ENCODE measurements at places on chromosomes 5 and 9. TPM values are rescaled to one million over a fixed set of nuclear protein-coding genes. Genes with fewer than 3 reads are reported as not detected.

DNA sequence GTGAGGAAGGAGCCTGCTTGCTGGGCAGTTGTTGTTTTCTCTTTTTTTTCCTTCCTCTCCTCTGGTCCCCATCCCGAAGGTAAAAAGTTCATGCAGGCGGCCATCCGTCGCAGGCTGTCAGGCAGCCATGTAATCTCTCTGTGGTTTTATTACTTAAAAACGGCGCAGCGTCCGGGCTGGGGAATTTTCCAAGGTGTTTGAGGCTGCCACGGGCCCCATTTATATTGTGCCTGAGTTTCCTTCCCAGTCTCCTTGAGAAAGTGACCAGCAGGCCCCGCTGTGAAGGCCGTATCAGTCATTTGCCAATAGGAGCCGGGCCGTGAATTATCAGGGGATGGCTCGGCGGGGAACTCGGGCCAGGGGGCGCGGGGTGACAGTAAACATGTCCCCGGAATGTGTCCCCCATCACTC lies 289.7 kb downstream of the PBX3 start:
- DNase-seq, result no peak

- DNase-seq, result no peak
Observed at GRCh38 chr9:113475992-113476391, 12.5 kb downstream of the RGS3 start.

The MPDZ gene
- not detected for total RNA-seq

The CDC20B gene
- not detected for total RNA-seq

- no peak for DNase-seq
Observed at GRCh38 chr5:6717247-6717646, 4.0 kb downstream of the TENT4A start.

The SPINK4 gene
- not detected for total RNA-seq

GRCh38 chr5:163379298-163380155 lies 57.9 kb upstream of the CCNG1 start:
- no peak for DNase-seq

The SPACA9 gene
- total RNA-seq, result 2.7 TPM

GRCh38 chr5:119954106-119954505 lies 324.7 kb downstream of the FAM170A start:
- no peak for DNase-seq

DNA sequence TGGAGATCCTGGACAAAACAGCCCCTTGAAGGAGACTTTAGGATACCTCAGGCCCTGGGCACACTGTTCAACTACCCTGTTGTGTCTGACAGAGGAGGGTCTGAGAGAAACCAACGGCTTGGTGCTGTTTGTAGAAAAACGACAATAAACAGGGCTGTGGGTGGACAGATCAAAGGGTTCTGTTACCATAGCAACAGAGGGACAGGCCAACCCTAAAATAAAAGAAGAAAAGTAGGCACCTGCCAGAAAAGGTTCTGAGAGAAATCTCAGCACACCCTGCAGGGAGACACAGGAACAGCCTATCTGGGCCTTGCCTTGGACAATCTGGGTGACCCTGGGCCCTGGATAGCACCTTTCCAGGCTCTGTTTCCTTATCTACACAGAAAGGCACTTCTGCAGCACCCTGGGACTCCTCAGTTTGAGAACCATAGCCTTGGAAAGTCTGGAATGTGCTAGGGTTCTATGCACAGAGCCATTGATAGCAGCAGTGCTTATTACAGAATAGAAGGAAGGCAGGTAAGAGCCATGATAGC lies 104.8 kb upstream of the TBC1D2 start:
- no peak for DNase-seq

DNA sequence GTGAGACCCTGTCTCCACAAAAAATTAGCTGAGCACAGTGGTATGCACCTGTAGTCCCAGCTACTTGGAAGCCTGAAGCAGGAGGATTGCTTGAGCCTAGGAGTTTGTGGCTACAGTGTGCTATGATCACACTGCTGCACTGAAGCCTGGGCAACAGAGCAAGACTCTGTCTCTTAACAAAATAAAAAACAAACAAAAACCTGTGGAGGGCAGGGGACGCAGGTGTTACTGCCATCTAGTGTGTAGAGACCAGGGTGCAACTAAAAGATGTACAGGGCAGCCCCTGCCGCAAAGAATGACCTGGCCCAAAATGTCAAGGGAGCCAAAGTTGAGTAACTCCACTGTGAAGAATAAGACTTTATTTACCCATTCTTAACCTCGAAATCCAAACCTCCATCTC lies 27.1 kb downstream of the ASPN start:
- peak; percentile 19 for DNase-seq

- DNase-seq, result peak; percentile 18
Observed at GRCh38 chr5:116573702-116574366, 789 bp downstream of the SEMA6A start.

- no peak for DNase-seq
Observed at GRCh38 chr9:38284588-38285051, 107.9 kb upstream of the ALDH1B1 start.

DNA sequence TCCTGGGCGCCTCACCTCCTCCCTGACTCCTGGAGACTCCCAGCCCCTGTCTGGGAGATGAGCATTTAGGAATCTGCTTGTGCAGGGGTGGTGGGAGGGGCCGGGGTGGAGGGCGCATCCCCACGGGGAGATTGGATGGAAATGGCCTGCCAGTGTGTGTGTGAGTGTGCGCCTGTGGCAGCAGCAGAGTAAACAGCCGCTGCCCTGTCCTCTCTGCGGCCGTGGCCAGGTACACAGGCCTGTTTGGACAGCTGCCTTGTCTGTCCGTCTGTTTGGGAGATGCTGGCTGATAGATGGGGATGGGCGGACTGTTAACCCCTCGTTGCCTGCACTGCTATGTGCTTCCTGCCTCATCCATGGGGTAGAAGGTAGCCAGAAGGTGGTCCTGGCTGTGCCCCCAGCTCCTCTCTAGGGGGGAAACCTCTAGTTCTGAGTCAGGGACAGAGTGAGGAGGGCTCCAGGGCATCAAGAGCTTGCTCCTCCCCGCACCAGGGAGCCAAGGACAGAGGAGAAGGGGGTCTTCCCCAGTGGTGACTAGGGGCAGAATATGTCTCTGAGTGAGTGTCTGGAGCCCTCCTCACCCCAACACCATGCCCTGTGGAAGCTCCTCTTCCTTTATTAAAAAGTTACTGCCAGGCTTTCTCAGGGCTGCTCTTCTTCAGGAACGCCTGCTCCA lies 60.1 kb downstream of the LMX1B start:
- no peak for DNase-seq

The OTP gene
- not detected for total RNA-seq

The OGN gene
- total RNA-seq, result not detected

- DNase-seq, result peak; percentile 24
Observed at GRCh38 chr9:37371565-37372464, 50.7 kb upstream of the GRHPR start.

The TAS2R1 gene
- not detected for total RNA-seq

DNA sequence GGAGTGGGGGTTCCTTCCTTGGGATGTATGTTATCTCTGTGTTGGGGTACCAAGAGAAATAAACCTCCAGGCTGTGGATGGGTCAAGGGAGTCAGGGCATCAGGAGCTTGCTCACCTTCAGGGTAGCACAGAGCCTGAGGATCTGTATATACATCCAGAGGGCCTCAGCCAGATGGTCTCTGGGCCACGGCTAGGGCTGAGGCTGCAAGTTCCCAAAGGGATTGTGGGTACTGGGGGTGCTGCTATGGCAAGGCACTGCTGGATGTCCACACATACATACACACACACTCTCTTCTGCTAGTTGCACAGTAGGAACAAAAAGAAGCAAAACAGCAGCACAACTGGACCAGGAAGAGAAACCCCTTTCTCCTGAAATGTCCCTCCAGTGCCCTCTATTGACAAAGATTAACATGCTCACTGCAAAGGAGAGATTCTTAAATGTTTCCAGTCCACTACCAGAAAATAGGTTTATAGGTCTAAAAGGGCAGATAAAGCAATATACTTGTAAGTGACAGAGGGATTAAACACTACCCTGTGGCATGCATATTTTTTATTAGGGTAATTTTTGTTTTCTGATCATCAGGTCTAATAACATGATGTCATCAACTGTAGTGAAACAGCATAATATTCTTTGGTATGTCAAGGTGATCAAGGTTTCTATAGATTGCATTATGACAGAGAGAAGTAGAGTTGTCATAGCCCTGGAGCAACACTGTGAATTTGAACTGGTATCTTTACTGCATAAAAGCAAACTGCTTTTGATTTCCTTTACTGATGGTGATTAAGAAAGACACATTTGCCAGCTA lies 56.3 kb upstream of the KCNN2 start:
- DNase-seq, result no peak

The WDR31 gene
- total RNA-seq, result 1.7 TPM

- no peak for DNase-seq
Observed at GRCh38 chr9:127172066-127172707, 49.8 kb upstream of the ANGPTL2 start.

DNA sequence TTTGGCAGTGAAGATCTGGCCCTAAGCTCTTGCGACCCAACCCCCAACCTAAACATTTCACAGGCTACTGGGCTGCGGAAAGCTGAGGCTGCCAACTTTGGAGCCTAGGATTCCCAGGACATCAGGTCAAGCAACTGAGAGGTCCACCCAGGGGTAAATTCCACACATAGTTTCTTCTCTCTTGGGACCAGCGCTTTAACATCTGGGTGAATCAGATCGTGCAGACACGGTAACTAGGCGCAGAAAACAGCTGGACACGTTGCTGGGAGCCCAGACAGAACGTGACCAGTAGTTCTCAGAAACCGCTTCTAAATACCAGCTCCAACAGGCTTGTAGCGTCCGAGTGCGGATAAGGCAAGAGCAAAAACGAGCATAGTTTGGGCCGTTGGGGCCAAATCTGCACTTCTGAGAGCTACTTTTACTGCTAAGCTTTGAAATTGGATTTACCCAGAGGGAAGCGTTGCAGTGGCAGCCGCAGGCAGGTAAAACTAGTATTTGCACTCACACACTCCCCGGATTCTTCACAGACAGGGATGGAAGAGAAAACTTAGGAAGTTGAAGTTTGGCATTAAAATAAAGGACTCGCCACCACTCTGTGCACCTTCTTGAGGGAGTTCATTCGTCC lies 11.8 kb downstream of the ITGA1 start:
- peak; percentile 51 for DNase-seq

DNA sequence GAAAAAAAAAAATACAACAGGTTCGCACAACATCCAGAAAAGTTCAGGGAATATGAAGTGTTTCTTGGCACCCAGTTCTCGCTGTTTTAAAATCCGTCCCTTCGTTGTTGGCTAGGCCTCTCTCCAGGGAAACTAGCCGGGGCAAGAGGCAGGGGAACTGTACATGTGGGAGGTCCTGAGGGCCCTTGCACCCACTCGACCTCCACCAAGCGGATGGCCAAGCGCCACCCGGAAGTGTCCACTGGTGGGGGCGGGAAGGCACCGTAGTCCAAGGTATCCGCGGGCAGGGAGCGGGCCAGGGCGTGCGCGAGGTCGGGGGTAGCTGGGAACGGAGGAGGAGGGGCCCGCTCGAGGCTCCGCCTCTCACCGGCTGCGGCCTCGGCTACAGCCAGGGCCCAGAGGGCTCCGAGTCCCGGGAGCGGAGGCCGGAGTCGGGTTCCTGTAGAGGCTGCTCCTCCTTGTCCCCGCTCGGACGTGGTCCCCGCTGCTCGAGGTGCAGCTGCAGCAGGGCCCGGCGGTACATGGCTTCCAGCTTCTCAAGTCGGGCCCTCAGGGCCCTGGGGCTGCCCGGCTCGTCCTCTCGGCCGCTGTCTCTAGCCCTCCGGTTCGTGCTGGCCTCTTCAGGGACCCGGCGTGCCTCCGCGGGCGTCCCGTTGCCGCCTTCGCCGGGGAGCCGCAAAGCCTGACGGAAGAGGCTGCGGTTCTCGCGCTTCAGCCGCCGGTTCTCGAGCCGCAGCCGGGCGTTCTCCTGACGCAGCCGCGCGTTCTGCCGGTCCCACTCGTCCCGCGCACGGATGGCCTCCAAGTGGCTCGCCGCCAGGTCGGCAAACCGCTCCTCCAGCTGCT lies 720 bp downstream of the TUSC1 start:
- DNase-seq, result peak; percentile 43

- DNase-seq, result no peak
Observed at GRCh38 chr5:22319798-22320197, 533.3 kb downstream of the CDH12 start.

DNA sequence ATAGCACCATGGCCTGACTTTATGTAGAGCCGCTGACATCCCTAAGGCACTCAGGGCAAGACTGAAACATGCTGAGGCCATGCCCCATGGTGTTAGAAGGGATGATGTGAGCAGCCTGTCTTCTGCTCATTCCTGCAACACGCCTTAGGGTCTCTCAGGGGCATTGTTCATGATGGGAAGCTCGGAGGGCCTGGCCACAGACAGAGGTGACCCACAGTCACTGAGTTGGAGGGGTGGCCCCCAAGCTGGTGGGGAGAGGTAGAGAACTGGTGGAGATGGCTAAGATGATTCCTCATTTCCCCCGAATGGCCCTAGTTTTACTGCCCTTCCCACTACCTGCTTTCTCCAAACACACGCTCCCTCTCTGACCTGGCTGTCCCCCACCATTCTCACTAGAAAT lies 135.2 kb downstream of the BARX1 start:
- no peak for DNase-seq

DNA sequence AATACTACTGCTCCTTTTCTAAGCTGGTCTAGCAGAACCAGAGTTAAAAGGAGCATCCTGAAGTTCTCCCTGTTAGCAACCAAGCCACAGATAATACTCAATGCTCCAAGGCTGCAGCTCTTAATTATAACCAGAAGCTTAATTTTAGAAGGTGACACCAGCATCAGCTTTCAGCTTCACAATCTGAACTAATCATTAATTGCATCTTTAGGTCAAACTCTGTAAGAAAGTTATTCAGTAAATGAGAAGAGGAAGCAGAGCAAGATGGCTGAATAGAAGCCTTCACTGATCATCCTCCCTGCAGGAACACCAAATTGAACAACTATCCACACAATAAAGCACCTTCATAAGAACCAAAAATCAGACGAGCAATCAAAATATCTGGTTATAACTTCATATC lies 38.5 kb downstream of the APBA1 start:
- DNase-seq, result no peak

The FCN2 gene
- total RNA-seq, result not detected

DNA sequence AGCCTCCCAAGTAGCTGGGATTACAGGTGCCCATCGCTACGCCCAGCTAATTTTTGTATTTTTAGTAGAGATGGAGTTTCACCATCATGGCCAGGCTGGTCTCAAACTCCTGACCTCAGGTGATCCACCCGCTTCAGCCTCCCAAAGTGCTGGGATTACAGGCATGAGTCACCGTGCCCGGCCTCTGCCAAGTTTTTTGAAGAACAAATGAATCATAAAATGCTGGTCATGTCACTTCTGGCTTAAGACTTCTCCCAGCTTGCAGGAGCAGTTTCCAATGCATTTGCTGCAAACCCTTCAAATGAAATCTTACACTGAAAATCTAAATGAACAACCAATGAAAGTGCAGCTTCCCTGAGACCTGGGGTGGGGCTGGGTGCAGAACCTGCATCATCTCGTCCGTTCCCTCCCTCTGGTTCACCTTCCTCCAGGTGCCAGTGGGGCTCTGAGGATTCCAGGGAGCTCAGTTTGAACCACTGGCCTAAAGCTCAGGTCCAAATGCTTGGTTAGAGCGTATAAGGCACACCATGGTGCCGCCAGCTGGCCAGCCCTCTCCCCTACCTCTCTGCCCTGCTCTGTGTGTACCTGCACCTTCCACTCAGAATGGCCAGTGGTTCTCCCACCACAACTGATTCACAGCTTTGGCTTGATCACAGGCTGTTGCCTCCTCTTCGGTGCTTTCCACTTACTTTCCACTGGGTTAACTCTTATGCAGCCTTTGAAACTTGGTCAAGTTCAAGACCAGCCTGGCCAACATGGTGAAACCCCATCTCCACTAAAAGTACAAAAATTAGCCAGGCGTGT lies 39.8 kb upstream of the FUBP3 start:
- no peak for DNase-seq

The CNTLN gene
- 1.2 TPM for total RNA-seq

GRCh38 chr5:166163996-166164610 lies 2127.3 kb upstream of the WWC1 start:
- DNase-seq, result no peak

All from activated CD4-positive, alpha-beta T cell treated with anti-CD3 and anti-CD28 coated beads for 36 hours (primary cell).